ENCODE measurements at places on chromosomes 7 and 10.

DNA sequence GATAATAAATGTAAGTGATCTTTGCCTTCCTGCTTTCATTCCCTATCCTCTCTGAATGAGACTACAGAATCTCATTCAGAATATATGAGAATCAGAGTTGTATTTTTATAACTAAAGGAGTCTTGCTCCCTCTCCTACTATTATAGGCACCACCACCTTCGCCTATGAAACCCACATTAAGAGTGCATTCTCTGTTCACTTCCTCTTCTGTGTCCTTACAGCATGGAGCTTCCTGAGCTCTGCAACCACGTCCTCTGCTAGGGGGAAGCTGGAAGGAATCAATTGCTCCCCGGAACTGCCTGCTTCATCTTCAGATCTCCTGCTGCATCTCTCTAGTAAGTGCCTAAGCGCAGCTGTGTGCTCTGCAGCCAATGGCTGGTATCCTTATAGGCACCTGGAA lies 820.7 kb downstream of the GRID1 start:
- DNase-seq = no peak

DNA sequence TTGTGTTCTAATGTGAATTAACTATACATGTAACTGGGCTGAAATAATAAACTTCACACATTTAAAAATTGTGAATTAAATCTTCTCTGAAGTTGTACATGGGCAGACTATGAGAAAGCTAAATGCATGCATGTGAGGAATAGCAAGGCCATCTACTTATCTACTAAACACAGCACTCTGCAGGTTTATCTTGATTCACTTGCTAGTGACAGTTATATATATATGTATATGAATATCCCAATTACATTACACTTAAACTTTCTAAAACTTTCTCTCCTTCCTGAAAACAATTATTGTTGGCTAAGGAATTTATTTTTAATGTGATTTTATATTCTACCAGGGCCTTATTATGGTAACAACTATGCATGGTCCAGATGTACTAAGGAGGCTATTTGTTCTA lies 5.1 kb upstream of the SP4 start:
- no peak for DNase-seq

- no peak for DNase-seq
Measured at GRCh38 chr10:6701289-6701688, 121.2 kb upstream of the PRKCQ start.

DNA sequence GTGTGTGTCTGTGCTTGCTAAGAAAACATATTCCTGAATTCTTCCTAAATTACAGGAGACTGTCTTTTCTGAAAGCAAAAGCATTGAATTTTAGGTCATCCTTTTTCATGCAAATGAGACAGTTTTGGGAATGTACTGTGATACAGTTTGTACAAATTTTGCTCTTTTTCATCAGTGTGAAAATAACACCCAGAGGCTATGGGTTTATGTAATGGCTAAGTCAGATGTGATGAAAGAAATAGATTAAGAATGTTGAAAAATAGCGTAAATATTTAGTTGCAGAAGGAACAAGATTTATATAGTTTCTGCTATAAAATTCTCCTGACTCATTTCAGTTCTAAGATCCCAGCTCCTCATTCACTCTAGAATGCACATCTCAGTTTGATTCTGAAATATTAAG lies 24.6 kb downstream of the POM121L12 start:
- DNase-seq = no peak

GRCh38 chr10:65907199-65907712 lies 1018.6 kb upstream of the LRRTM3 start:
- DNase-seq = no peak

GRCh38 chr10:125035588-125036295 lies 93.8 kb downstream of the ZRANB1 start:
- no peak for DNase-seq

DNA sequence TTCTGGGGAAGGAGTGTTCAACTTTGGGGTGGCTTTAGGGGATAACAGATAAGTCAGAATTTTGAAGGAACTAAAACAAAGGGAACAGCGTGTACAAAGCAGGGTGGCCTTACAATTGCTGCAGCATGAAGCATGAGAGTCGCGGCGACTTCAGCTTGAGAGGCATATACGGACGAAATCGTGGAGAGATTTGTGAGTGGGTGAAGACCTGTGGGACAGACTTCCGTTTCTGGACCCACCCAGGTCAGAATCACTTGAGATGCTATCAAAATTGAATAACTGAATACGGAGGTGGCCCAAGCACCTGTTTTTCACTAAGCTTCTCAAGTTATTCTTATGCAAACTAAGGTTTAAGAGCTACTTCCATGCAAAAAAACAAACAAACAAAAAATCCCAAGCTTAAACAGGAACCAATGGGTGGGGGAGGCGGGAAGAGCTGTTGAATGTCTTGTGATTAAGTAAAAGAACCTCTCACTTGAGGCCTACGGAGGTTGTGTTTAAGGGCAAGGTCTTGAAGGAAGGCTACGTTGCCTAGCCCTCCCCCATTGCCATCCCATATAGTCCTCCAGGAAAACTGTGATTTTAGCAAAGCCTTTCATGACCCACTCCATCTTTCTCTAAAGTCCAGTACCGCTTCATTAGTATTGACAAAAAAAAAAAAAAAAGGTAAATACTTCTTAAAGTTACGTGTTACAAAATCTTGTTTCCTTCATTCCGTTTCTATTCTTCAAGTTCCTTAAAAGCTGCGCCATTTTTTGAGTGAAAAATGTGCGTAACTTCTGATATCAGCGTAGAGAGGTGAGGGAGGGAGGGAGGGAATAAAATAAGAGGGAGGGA lies 1.3 kb upstream of the TRIM24 start:
- DNase-seq = no peak

All from left ventricle myocardium superior (tissue), 1 donor.